ENCODE measurements at places on chromosomes 6 and 20.

DNA sequence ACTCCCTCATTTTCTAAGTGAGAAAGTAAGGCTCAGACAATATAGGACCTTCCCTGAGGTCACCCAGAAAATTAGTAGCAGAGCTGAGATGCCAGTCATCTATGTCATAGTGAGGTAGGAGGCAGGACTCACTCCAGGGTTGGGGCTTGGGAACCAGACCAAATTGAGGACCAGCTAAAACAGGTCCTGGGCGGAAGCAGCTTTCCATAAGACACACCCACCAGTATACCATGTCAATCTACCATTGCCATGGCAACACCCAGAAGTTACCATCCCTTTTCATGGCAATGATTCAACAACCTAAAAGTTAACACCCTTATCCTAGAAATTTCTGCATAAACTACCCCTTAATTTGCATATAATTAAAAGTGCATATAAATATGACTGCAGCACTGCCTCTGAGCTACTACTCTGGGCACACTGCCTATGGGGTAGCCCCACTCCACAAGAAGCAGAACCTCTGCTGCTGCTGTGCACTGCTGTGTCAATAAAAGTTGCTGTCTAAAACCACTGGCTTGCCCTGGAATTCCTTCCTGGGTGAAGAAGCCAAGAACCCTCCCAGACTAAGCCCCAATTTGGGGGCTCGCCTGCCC is 30.3 kb upstream of the OCSTAMP start:
- no peak for DNase-seq

DNA sequence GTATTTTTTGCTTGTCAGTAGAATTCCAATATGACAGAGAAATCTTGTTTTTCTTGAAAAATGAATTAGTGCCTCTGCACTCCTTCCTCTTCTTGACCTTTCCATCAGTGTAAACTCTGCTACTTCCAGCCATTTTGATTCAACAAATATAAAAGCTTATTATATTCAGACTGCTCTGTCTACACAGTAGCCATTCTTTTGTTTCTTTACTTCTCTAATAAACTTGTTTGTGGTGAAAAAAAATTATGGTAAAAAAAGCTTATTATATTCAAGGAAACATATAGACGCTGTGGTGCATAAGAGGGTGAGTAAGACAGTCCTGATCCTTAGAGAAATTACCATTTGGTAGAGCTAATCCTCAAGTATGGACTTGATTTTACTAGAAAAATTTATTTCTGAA is 11.6 kb downstream of the CAGE1 start:
- no peak for DNase-seq

- no peak for DNase-seq
Measured at GRCh38 chr20:32917191-32917950, 58.6 kb downstream of the EFCAB8 start.

- DNase-seq, result no peak
Measured at GRCh38 chr6:118198746-118199145, 291.7 kb downstream of the SLC35F1 start.

- no peak for DNase-seq
Measured at GRCh38 chr6:71324194-71324785, 35.7 kb downstream of the OGFRL1 start.

- no peak for DNase-seq
Measured at GRCh38 chr6:89355511-89356194, 3.1 kb upstream of the UBE2J1 start.

GRCh38 chr6:109009962-109010704 is 84.5 kb downstream of the SESN1 start:
- no peak for DNase-seq
